Astrocyte (in vitro differentiated cells and primary cell): ENCODE measurements at places on chromosomes 7 and 10. TPM values are rescaled to one million over a fixed set of nuclear protein-coding genes. Genes with fewer than 3 reads are reported as not detected.

Gene EPO
- not detected in 2 replicates for total RNA-seq

Gene SAP25
- 1.4 and 1.9 TPM in 2 replicates for total RNA-seq

DNA sequence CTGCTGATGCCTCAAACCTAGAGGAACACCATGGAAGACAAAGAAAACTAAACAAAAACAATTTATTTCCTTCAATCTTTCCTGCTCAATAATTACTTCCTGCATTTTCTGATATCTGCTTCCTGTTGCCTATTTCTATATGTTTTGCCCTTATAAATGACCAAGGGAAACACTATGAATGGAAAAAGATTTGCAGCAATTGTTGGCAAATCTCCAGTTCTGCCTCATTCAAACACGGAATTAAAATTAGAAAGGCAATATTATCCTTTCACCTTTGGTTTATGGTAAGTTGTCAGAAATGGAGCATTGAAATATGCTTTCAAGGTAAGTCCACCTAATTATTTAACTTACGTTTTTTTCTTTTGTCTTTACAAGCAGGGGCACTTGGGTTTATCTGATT lies 552.2 kb upstream of the ANKRD30A start:
- no peaks in the 10 kb centered on the region for H3K27me3 ChIP-seq
- H3K4me3 ChIP-seq, result no peak overlapping the region
- peaks cover 3% of the 10 kb centered on the region for H3K4me1 ChIP-seq

GRCh38 chr7:123573341-123573740 lies 15.7 kb upstream of the NDUFA5 start:
- no peaks in the 10 kb centered on the region for H3K4me1 ChIP-seq
- no peaks in the 10 kb centered on the region for H3K27me3 ChIP-seq
- H3K27ac ChIP-seq, result no peak overlapping the region
- H3K4me3 ChIP-seq, result no peak overlapping the region
- no peak for DNase-seq

GRCh38 chr7:12623885-12624498 lies 53.5 kb downstream of the SCIN start:
- DNase-seq, result no peak
- no peak overlapping the region for H3K27ac ChIP-seq
- H3K27me3 ChIP-seq, result no peaks in the 10 kb centered on the region
- no peaks in the 10 kb centered on the region for H3K4me1 ChIP-seq
